ENCODE measurements at places on chromosomes 5 and 9.

DNA sequence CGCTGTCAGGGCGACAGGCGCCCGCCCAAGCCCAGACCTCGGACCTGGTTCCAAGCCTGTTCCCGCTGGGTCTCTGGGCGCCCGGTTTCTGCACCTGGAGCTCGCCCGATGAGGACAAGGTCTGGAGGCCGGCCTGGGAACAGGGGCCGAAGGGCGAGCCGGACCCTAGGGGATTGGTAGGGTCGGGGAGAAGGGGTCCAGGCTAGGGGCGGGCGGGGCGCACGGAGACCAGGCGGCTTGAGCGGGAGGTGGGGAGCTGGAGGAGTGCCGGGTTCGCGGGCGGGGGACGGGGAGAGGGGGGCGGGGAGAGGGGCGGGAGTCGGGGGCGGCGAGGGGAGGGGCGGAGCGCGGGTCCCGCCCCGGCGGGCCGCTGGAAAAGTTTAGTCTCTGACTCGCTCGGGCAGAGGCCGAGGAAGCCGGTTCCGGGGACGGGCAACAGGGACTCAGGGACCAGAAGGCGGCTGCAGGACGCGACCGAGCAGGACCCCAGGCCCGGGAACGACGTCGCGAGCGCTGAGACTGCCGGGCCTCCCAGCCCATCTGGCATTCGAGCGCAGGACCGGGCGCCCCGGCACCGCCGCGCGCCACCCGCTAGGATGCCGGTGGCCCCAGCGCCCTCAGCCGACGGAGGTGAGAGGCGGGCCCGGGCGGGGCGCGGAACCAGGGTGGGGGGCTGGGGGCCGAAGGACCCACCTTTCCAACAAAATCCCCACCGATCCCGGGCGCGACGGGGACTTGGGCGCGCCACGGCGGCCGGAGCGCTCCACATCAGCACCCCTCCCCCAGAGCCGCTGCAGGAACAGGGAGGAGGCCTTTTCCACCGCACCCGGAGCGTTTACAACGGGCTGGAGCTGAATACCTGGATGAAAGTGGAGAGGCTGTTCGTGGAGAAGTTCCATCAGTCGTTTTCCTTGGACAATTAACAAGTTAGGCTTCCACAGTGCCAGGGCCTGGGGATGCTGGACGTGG is at the start of gene S1PR3:
S1PR3 (plus strand) TSS at position 403 of the 969 bp plus-strand sequence. CDS start 9,733 bp downstream, outside the sequence.
- DNase-seq = no peak

DNA sequence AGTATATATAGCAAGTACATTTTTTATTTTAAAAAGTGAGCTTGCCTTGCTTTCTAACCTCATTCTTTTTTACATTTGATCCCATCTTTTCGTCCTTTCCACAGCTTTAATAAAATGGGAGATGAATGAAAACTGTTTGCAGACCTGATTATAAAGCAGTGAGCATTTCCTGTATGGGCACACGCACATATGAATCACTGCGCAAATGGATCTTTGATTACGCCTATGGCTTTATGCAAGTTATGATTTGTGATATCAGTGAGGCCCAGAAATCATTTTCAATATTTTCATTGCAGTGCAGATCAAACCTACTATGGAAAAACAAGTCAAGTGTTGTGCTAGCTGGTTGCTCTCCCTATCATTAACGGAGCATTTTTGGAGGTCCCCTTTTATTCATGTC is 1073.0 kb downstream of the MAT2B start:
- DNase-seq = no peak

DNA sequence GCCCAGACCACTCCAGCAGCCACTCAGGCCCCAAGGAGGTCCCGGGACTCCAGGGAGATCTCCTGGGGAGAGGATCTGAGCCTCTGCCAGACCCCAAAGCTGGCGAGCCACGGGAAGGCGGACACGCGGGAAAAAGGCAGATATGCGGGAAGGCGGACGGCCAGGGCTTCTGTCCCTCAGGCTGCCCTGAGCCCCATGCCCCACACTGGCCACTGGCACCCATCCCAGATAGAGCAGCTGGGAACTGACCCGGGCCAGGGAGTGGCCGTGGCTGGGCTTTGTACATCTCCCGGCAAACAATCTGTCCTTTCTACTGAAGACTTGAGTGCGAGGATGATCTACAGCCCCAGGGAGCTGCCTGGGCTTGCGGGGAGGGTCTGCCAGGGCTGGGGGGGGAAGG is 21.1 kb upstream of the NOTCH1 start:
- no peak for DNase-seq

DNA sequence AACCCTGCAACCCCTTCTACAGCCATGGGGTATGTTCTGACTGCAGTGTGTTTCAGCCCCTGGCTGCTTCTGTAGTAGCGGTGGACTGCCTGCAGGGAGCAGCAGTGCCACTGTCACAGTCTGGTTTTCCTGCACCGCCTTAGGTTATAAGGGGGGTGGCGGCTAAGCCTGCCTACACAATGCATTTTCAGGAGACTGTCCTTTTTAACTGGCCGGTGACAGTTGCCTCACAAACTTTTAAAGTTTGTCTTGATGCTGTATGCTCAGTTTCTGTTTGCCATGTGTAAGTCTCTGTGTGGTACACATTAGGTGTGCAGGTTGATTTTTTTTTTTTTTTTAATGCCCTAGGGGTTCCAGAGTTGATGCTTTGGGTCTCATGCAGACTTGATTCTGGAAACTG is 53.0 kb downstream of the NUP214 start:
- peak; percentile 72 for DNase-seq

- no peak for DNase-seq
These were observed 237.0 kb downstream of the PRELID2 start for GRCh38 chr5:145598184-145598583.

DNA sequence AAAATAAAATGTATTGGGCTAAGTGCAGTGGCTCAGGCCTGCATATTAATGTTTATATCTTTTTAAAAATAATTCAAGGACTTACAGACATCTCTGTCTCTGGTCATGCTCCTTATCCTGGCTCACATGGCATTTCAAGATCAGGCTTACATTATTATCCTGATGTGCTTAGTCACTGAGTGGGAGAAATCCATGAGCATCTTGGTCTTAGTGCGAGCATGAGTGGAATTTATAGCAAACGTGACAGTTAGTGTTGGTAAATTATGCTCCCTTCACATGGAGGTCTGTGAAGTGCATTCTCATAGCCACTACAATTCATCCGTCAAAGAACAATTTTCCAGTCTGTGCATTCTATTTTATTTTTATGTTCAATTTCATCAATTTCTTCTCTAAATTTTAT is 237.8 kb upstream of the EDIL3 start:
- DNase-seq = no peak

GRCh38 chr5:168072665-168073064 is 218.8 kb upstream of the WWC1 start:
- DNase-seq = no peak

DNA sequence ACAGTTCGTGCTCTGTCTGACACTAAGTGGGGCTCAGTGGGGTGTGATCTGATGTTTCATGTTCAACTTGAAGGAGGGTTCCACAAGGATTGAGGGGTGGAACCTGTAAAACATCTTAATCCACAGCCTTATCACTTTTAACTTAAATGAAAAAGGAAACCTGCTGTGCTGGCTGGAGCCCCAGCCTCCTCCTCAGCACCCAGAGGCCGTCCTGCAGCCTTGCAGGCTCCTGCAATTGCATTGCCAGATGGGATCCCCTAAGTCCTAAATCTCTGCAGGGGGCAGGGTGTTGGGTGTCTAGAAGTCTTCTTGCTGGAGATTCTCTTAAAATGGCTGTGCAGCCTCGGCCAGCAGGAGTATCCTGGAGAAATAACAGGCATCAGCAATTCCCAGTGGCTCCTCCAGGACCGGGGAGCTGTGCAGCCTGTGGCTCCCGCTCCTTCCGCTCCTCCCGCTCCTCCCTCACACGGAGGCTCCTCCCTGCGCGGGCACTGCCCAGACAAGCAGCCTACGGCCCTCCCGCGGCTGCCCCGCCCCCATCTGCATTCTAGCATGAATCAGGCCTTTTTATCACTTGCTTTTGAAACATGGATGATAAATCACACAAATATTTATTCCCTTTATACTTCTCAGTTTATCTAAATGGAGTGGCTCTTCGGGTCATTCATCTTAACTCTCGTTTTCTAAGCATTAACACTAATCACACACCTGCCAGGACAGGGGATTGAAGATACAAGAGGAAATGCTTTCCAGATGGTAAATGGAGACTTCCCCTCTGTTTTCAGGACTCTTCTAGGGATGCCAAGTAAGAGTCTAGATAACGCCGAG is 131.0 kb downstream of the ADAMTS16 start:
- DNase-seq = no peak

DNA sequence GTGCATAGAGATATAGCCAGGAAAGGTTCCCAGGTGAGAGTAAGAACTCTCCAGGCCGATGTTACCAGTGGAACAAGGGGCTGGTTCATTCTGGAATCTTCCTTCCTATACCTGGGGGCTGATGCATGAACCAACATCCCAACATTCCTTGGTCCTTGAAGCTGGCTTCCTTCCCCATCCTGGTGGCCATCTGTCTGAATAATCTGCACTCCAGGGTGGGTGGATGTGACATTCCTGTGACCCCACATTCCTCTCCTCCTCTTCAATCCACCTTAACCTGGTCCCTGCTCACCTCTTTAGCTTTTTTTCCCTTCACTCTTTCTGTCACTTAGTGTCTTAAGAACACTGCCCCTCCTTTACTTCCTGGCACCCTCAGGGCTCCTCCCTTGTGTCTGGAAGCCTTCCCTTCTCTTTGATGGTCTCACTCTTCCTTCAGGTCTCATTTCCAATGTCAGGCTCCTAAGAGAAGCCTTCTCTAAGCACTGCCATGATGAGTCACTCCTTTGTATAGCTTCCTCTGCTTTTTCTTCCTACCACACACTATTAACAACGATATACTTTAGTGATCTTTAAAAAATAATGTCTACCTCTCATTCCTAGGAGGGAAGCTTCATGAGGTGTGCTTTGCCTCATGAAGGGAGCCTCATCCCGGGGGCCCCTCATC is 80.3 kb downstream of the BOD1 start:
- no peak for DNase-seq
